Head of caudate nucleus (tissue), 42 donors: ENCODE measurements at places on chromosomes 13 and 19.
A peak's percentile ranks its signal among the peaks of the same experiment; 100 is the strongest.

GRCh38 chr19:8681345-8682029 is 17.1 kb downstream of the ACTL9 start:
- DNase-seq = no peak

- DNase-seq = peak; percentile 51
Observed at GRCh38 chr13:111114362-111115060, 599 bp upstream of the ARHGEF7 start.

DNA sequence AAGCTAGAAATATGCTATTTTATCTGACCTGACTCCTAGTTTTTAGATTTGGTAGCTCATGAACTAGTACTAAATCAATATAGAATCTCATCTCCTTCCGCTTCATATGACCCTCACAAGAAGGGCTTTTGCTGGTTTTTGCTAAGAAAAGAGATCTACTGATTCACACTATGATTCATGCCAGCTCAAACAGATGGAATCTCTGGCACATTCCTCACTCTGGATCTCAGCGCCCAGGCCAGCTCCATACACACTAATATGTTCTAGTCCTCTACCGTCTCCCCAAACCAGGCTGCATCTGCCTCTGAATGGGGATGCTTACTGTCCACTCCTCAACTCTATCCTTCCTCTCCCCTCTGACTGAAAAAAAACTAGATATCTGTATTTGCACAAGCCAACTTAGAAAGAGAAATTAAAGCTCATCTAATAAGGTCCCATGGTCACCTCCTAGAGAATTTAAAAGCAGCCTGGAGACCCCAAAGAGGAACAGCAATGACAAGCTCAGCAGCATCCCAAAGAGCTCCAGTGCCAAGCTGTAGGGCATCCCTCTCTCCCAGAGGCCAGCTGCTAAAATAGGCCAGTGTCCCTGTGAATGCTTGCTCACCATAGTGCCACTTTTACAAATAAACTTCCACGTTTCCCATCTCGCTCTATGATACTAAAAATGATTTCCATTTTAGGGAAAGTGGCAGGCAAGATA is 74.9 kb downstream of the LHFPL6 start:
- no peak for DNase-seq

- DNase-seq = peak; percentile 48
Observed at GRCh38 chr13:20174656-20175405, 14.0 kb upstream of the GJA3 start.

DNA sequence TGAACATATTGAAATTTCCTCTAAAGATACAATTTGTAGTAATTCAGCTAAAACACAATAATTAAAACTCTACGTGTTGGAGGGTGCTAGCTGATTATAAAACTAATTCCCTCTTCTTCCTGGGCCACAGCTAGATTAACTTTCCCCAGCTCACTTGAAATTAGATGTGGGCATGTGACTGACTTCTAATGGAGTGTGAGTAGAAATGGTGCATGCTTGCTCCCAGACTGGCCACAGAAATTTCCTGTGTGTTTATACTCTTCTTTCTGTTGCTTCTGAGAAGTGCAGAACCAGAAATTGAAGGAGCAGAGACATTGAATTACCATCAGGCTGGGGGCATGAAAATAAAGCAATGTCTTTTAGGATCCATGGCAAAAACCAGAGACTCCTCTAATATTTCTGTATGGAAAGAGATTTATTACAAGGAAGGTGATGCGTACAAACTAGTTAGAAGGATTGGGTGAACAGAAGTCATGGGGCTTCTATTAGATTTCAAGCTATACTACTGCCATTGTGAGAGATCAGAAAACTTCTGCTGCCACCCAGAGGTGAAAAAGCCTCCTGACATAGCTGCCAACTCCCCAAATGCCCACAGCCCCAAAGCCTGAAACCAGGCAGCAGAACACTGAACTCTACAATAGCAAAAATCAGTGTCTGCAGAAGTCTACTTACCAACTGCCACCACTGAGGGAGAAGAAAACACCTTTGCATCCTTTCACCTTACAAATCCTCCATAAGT is 379.2 kb upstream of the MIR17HG start:
- peak; percentile 6 for DNase-seq

DNA sequence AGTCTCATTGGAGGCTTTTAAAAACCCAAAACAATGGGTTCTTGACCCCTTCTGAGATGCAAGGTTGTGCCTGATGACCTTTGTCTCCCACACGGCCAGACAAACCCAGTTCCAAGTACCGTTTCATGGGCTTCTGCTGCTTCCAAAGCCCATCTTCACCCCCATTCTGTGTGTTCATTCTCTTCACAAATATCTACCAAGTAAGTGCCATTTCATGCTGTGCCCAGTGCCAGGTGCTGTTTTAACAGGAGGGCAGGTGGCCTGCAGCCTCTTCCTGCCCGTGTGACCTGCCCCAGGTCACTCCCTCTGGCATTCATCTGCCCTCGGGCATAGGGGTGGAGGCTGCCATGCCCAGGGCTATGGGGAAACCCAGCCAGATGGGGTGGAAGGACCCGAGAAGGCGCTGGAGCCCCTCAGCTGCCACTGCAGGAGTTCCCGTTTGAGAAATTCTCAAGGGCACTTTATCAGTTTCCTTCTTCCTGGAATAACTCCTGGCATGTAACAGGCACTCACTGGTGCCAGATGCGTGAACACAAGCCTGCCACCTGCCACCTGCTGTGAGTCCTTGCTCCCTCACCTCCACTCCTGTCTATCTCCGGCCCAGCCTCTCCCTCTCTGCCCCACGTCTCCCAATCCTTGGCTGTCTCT is 12.5 kb downstream of the CAPN12 start:
- DNase-seq = no peak

DNA sequence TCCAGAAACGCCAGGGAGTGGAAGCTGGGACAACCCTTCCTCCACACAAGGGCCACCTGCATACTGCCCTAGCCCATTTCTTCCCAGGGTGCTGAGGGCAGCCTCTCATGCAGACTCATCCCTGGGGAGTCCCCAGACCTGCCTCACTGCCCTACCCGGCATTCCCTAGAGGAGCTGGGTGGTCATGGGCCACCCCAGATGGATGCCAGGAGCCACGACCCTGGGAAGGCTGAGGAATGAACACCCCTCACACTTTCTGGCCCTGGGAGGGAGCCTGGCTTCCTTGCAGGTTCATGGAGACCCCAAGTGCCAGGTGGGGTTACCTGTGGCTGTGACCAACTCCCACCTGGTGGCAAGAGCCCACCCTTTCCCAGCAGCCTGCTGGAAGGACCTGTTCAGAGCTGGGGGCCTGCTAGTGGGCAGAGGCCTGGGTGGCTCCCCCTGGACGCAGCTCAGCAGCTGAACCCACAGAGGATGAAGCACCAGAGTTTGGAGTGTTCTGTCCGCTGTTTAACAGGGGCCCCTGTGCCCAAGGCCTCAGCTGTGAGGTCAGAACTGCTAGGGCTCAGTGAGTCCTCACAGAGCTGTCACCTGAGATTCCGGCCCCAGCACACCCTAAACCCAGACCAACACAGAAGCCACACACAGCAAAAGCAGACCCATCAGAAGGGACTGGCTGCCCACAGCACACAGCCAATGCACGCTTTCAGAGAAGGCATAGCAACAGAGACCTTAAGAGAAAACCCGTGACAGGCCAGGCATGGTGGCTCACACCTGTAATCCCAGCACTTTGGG is 6.6 kb downstream of the ACP4 start:
- no peak for DNase-seq

DNA sequence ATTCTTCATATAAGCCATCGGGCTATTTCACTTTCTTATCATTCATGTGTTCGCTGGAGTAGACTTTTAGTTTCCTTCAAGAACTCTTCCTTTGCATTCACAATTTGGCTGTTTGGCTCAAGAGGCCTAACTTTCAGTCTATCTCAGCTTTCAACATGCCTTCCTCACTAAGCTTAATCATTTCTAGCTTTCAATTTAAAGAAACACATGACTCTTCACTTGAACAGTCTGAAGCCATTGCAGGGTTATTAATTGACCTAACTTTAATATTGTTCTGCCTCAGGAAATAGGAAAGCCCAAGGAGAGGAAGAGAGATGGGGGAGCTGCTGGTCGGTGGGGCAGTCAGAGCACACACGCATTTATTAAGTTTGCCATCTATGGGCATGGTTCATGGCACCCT is 158.1 kb downstream of the SUCLA2 start:
- DNase-seq = no peak

- DNase-seq = no peak
Observed at GRCh38 chr13:113474179-113474578, 16.3 kb downstream of the DCUN1D2 start.

- DNase-seq = no peak
Observed at GRCh38 chr19:16112778-16113177, 1.1 kb downstream of the RAB8A start.

DNA sequence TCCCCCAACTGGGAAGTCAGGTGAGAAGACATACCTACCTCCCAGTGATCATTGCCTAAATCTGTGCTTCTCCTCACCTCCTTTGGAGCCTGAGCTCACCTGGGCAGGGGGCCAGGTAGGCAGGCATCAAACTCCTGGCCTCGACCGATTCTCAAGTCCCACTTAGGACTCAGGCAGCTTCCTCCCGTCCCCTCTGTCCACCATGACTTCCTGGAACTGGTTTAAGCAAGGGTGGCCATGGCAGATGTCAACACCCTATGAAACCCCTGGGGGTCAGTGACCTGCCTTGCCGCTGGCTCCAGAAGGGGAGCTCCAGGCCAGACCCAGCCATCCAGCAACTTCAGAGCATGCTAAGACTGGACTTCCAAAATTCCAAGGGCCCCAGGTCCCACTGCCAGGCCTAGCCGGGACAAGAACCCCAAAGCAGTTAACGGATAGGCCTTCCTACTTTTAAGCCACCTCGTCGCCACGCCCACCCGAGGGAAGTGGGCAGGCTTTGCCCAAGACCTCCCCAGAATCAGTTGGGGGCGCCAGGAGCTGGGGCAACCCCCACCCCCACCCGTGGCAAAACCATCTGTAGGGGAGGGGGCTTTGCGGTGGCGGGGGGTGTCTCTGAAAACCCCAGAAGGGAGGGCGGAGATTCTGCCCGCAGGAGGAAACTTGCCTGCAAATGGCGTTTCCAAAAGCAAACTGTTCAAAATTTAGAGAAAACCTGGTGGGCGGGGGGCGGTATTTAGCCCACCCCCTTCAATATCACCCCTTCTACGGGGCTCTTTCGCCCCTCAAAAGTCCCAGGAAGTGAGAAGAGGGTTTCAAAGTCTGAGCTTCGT is 657 bp downstream of the PLIN3 start:
- no peak for DNase-seq

- DNase-seq = no peak
Observed at GRCh38 chr13:24194447-24194846, 33.9 kb downstream of the SPATA13 start.

DNA sequence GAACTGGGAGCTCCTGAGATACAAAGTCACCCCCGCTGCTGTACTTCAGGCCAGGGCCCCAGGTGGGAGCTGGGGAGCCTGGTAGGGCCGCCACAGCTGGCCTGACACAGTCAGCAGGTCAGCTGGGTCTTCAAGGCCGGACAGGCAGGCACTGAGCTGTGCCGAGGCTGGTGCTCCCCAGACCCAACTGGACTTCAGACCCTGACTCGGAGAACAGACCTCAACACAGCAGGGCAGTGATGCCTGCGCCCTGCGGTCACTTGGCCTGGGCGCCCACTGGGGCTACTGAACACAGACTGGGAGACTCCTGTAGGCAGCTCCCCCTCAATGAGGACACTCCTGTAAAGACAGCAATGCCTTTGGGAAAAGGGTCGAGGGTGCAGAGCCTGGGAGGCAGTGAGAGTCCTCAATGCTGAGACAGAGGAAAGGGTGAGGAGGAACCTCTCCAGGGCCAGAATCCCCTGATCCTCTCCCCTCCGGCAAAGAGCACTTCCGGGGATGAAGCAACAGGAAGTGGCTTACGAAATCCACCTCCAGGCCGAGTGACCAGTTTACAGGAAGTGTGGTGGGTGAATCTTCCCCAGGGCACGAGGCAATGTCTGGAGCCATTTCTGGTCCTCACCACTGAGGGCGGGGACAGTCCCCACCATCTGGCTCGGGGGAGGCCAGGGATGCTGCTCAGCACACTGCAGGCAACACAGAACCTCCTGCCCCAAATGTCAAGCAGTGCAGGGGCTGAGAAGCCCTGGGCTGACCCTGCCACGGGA is 40.8 kb upstream of the ISYNA1 start:
- DNase-seq = peak; percentile 60

- DNase-seq = no peak
Observed at GRCh38 chr13:99994638-99995020, 13.0 kb downstream of the ZIC2 start.

DNA sequence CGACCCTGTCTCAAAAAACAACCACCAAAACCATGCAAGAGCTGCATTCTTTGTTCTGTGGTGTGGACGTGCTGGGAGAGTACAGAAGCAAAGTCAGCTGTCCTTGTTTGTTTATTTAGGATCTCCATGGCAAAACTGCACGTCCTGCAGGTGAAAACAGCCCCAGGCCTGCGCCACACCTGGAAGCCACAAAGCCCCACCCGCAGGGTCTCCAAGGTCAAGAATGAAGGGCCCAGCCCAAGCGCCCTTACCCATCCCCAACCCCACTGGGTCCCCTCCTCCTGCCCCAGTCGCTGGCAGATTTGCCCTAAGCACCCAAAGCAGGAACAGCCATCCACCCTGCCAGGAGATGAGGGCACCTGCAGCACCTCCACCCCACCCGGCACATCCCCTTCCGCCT is 10.5 kb downstream of the MBD3 start:
- DNase-seq = no peak

DNA sequence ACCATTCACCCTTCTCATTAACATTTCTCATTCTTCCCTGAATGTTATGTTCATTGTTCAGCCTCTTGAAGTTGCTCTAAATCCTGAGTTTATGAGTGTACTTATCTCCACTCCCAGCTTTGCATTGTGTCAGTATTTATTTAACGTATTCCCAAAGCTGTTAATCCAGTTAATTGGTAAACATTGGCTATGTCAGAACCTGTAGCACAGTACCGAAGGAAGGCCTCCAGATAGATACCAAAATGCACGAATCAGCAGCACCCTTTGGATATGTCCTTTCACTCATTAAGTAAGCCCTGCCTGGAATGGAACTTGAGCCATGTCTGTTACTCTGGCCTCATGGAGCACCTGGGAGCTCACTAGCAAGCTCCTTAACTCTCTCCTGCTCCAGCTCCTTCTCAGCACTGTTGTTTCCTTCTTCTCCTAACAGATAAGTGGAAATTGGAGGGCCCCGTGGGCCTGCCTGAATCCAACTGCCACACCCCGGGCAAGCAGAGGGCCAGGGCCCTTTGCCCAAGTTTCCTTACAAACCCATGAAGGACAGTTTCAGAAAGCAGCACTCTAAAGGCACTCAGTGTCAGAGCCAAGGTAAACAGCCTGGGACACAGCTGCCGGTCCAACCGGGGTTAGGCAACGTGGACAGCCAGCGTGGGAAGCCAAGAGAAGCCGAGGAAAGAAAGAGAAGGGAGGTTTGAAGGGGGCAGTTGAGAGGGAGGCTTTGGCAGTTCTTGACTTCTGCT is 155.0 kb upstream of the SERP2 start:
- DNase-seq = no peak

GRCh38 chr19:39052846-39053245 is 20.5 kb upstream of the FBXO27 start:
- DNase-seq = peak; percentile 25

- no peak for DNase-seq
Observed at GRCh38 chr19:51185069-51185867, 39.6 kb upstream of the CD33 start.

DNA sequence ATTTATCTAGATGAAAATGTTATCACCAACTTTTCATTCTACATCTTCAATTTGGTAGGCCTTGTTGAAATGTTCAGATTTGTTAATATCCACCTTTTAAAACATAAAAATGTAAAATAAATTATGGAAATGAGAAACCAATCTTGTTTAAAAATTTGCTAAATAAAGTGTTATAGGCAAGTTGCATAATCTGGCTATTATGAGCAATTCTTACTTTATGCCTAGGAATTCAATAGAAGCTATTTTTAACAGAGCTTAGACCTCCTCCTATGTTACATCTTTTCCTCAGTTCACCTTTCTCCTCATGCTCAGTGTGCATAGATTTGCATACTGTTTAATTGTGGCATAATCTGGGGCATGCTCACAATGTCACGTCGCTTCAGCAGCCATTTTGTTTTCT is 87.9 kb upstream of the POSTN start:
- DNase-seq = no peak
